ENCODE measurements at places on chromosomes 13 and 19.

- no peak for DNase-seq
Measured at GRCh38 chr19:12954612-12954962, 2.4 kb downstream of the GADD45GIP1 start.

GRCh38 chr13:68234274-68234673 is 1004.1 kb upstream of the PCDH9 start:
- DNase-seq, result no peak

GRCh38 chr13:52454459-52454819 is 839 bp upstream of the CKAP2 start:
- DNase-seq, result peak; percentile 57

- no peak for DNase-seq
Measured at GRCh38 chr13:50892210-50892944, 17.2 kb upstream of the RNASEH2B start.

GRCh38 chr19:30710721-30711120 is 338.5 kb downstream of the ZNF536 start:
- DNase-seq, result no peak

DNA sequence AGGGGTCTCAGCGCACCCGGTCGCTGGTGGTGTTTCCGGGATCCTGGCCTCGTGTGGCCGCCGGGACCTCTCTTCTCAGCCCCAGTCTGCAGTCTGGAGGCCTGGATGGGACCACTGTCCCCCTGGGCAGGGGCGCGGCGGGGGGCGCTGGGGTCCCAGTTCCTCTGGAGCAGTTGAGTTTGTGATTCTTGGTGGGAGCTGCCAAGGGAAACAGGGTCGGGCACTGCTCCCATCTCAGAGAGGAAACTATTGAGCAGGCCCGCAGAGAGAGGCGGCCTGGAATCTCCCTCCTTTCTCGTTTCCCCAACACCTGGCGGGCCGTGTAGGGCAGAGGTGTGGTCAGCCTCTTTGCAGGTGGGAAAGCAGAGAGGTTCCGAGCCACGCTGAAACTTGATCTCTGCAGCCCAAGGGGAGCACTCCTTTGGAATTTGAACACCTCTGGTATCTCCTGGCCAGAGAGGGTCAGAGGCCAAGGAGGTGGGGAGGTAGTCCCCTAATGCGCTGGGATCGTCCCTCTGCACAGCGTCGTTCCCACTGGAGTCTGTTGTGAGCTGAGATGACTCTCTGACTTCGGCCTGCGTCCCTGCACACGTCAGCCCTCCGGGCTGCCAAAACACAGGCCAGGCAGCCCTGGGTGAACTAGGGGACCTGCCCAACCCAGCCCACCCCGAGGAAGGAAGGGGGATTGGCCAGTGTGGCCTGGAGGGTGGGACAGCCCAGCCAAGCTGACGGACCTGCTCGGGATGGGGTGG is 741 bp downstream of the PLEKHF1 start:
- no peak for DNase-seq
